ENCODE measurements at places on chromosomes 12 and 14. TPM values are rescaled to one million over a fixed set of nuclear protein-coding genes. Genes with fewer than 3 reads are reported as not detected.

DNA sequence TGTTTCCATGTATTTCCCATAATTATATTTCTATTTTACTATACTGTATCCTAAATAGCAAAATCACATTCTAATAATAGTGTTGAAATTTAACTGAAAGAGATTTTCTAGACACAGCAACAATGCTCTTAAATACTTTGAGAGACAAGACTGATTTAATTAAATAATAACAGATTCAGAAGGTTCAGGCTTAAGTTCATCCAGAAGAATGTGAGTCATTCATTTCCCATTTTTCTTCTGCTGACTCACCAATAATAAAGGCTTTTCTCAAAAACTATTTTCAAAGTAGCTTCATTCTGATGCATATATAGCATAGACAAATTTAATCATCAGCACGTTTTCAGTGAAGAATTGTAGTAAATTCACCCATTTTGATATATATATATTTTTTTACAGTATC is 481.4 kb downstream of the MDGA2 start:
- DNase-seq = no peak

DNA sequence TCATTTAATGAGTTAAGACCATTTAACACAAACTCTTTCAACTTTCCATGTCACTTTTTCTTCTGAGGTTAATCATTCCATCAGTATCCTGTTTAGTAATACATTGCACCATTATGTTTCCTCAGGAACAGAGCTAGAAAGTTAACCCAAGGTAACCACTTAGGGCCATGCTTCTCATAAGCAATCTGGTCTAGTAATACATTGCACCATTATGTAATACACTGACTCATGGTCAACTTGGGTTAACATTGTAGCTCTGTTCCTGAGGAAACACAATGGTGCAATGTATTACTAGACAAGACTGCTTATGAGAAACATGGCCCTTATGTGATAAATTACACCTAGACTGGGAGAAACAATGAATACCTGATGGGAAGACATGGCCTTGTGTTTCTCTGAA is 21.7 kb downstream of the ERH start:
- no peak for DNase-seq

- no peak for DNase-seq
Measured at GRCh38 chr12:80681-81190, 14.2 kb downstream of the IQSEC3 start.

GRCh38 chr12:94032368-94032767 is 116.0 kb upstream of the PLXNC1 start:
- no peak for DNase-seq

- no peak for DNase-seq
Measured at GRCh38 chr12:117884161-117884560, 84.6 kb downstream of the KSR2 start.

GRCh38 chr12:62434494-62435302 is 31.9 kb upstream of the MON2 start:
- DNase-seq = no peak

DNA sequence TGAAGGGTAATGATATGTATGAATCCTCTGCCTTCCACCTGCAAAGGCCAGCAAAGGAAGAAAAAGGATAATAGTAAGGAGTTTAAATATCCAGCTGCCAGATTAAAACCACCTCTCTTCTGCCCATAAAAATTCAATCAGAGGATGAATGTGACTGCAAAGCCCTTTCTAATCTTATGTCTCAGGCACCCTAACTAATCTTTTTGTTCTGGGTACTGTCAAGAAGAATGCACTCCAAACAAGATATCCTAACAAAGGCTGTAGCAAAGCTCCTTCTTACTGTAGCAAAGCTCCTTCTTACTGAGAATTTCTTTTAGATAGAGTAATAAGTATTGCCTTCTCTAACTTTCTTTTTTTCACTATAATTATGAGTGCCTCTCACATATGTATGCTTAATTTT is 91.8 kb downstream of the ST8SIA1 start:
- no peak for DNase-seq

- DNase-seq = no peak
Measured at GRCh38 chr14:82896476-82896875, 1362.8 kb upstream of the SEL1L start.

GRCh38 chr12:82130762-82131161 is 227.4 kb downstream of the CCDC59 start:
- no peak for DNase-seq

- peak; percentile 64 for DNase-seq
Measured at GRCh38 chr14:64762044-64763034, 58.1 kb downstream of the PLEKHG3 start.

DNA sequence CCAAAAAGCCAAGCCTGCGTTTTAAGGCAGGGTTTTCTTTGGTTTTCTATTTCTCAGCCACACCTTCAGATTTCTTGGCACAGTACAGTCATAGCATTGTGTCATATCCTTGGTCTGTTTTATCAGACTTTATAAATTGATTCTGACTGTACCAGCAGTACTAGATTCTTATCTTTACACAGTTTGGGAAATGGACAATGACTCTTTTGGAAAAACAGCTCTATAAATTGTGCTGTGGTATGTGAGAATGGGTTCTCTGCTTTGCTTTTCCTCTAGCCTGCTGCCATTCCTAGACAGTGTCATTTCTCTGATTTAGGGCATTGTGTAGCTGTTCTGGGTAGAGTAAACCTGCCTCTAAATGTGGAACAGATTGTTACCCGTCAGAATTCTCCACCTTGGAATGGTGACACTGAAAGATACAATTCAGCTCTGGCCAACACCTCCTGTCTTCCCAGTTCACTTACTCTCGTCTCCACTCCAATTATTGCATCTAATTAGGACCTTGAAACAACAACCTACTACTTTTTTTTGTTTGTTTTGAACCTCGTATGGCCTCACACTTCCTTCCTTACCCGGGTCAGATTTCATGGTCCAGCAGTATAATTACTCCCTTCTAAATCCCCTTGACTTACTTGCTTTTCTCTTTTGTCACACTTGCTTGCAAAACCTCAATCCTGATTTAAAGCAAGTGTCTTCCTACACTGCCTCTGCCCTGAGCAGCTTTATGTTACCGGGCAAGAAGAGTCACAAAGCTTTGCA is 226.3 kb downstream of the ERC1 start:
- DNase-seq = no peak

GRCh38 chr12:113186033-113186365 is 478 bp downstream of the RITA1 start:
- no peak for DNase-seq

DNA sequence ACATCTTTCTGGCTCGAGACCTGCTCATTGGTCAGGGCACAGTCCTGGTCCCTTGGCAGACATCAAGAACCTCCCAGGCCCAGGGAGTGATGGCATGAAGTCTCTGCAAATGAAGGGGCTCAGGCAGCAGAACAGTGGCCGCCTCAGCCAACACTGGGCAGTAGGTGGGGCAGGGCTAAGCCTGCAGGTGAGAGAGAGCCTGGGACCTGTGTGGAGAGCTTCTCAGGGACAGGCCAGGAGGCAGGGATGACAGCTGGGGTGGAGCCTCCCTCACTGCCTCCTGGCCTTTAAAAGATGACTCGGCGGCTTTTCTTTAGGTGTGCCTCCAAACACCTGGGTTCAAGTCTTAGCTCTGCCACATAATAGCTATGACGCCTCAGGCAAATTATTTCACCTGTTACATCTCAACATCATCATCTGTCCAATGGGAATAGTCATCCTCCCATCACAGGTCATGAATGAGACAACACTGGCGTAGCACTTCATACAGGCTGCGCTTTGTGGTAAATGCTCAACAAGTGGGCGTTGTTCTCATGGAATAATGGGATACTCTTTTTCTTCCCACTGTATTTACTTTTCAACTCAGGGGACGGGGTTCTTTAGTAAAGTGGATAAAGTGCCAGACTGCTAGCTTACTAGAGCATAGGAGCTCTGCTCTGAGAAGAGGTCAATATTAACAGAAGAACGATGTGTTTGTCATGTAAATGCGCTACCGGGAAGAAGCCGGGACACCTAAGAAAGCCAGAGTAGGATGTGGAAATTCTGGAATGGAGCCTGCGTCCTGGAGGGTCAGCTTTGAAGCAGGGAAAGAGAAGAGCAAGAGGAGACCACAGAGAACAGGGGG is 277.4 kb downstream of the FOXN3 start:
- no peak for DNase-seq

- peak; percentile 18 for DNase-seq
Measured at GRCh38 chr14:58639842-58640484, 2.2 kb downstream of the DACT1 start.

GRCh38 chr12:29625359-29625953 is 128.0 kb upstream of the OVCH1 start:
- DNase-seq = no peak

GRCh38 chr12:128259556-128260070 is 7.4 kb upstream of the TMEM132C start:
- peak; percentile 8 for DNase-seq

- DNase-seq = no peak
Measured at GRCh38 chr12:124194893-124195566, 99.9 kb upstream of the RFLNA start.

DNA sequence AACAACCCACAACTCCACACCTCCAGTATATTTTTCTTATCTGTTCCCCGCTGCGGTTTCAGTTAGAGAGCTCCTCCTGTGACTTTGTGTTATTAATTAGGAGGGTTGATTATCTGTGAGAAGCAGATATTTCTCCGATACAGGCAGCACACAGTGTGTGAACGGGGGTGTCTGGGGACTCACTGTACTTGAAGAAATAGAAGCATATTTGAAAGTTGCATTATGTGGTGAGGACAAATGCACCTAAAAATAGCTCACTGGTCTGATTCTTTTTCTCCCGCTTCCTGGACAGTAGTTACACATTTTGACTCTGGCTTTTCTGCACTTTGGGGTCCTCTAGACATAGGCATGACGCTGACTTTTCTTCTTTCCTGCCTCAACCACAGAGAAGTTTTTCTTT is 277.7 kb downstream of the VRK1 start:
- no peak for DNase-seq

- DNase-seq = no peak
Measured at GRCh38 chr12:26279091-26279490, 83.7 kb downstream of the SSPN start.

- no peak for DNase-seq
Measured at GRCh38 chr14:99080306-99080705, 191.7 kb downstream of the BCL11B start.

GRCh38 chr12:15130541-15130940 is 90.7 kb downstream of the RERG start:
- DNase-seq = no peak

DNA sequence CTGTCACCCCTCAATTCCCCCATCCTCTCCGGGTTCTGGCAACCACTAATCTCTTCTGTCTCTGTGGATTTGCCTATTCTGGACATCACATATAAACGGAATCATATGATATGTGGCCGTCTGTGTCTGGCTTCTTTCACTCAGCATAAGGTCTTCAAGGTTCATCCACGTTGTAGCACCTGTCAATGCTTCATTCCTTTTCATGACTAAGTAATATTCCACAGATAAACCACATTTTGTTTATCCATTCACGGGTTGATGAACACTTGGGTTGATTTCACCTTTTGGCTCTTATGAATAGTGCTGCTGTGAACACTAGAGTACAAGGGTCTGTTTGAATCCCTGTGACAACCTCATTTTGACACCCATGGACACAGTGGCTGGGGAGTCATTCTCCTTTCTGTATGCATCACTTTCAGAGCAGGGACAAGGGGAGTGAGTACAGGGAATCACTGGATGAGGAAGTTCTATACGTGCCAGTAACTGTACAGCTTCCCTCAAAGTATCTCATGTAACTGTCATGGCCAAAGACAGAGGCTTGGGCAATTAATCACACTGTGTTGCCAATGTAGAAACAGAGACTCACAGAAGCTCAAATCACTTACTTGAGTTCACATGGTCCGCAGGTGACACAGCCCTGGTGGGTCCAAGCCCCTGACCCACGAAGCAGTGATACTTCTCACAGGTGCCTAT is 10.9 kb upstream of the TESC start:
- DNase-seq = no peak

- DNase-seq = no peak
Measured at GRCh38 chr14:24297190-24297964, 2.2 kb downstream of the DHRS1 start.

GRCh38 chr12:50620109-50620977 is 115.6 kb downstream of the DIP2B start:
- no peak for DNase-seq

- no peak for DNase-seq
Measured at GRCh38 chr12:107788690-107789458, 14.4 kb downstream of the ASCL4 start.

- DNase-seq = no peak
Measured at GRCh38 chr14:72613231-72613974, 280.5 kb downstream of the DPF3 start.

- no peak for DNase-seq
Measured at GRCh38 chr12:52199294-52199919, 7.6 kb upstream of the KRT80 start.

- no peak for DNase-seq
Measured at GRCh38 chr14:44963775-44964380, 1.9 kb downstream of the TOGARAM1 start.

DNA sequence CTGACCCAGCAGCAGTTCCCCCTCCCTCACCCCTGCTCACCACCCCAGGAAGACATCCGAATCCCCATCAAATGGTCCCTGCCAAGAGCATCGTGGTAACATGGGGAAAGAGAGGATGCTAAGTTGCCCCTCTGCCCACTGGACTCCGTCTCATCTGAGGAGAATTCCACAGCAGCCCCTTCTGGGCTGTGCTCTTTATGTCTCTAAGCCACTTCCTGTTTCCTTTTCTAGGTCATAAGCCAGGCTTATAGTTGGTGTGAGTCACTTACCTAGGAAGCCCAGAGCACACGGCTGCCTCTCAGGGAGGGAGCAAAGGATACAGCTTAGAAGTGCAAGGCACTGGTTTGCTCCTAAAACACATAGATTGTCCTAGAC is 76.0 kb downstream of the VCPKMT start:
- DNase-seq = no peak

KERA gene
- 3.0 TPM for total RNA-seq

CLSTN3 gene
- 60.5 TPM for total RNA-seq

KRT5 gene
- 0.62 TPM for total RNA-seq

CCDC175 gene
- total RNA-seq = 3.3 TPM

CARMIL3 gene
- total RNA-seq = 24.2 TPM

CDH24 gene
- total RNA-seq = 10.3 TPM

AKAP3 gene
- 2.7 TPM for total RNA-seq

CREBL2 gene
- 48.0 TPM for total RNA-seq

DIO2 gene
- total RNA-seq = 31.0 TPM

OR4E2 gene
- total RNA-seq = not detected
